A549 treated with Hydrocortisone at 1 μM for 4 hours (cell line): ENCODE measurements at places on chromosomes 11 and 22. TPM values are rescaled to one million over a fixed set of nuclear protein-coding genes. Genes with fewer than 3 reads are reported as not detected.

The TUBA8 gene
- 0.39 to 0.95 TPM (median 0.78 TPM) in 5 replicates for total RNA-seq

The CALCA gene
- total RNA-seq, result 0.06 to 0.15 TPM in 2 of 5 replicates, not detected in the others

The MSANTD2 gene
- total RNA-seq, result 5.4 to 6.1 TPM (median 5.7 TPM) in 5 replicates

The KCNC1 gene
- 0.05 to 0.16 TPM (median 0.06 TPM) in 5 replicates for total RNA-seq

The MPEG1 gene
- total RNA-seq, result not detected in 5 replicates

The XRRA1 gene
- 4.3 to 6.6 TPM (median 4.7 TPM) in 5 replicates for total RNA-seq

The INSC gene
- total RNA-seq, result 0.05 to 0.15 TPM (median 0.10 TPM) in 4 of 5 replicates, not detected in the other

The GNAZ gene
- 1.9 to 3.1 TPM (median 2.8 TPM) in 5 replicates for total RNA-seq

The IL18 gene
- total RNA-seq, result 93.4 to 103 TPM (median 96.1 TPM) in 5 replicates

The OR5P2 gene
- not detected in 5 replicates for total RNA-seq

The TENM4 gene
- 0.03 to 0.15 TPM (median 0.06 TPM) in 5 replicates for total RNA-seq

The NEFH gene
- 0.09 to 0.16 TPM (median 0.09 TPM) in 5 replicates for total RNA-seq

The KAT5 gene
- total RNA-seq, result 41.2 to 52.5 TPM (median 50.4 TPM) in 5 replicates

The CABP4 gene
- total RNA-seq, result not detected in 5 replicates

The C22orf39 gene
- 11.9 to 15.2 TPM (median 14.5 TPM) in 5 replicates for total RNA-seq

The PDE3B gene
- 1.5 to 2.4 TPM (median 1.9 TPM) in 5 replicates for total RNA-seq

The MS4A12 gene
- total RNA-seq, result not detected in 5 replicates

The SERPING1 gene
- 0.53 to 1.3 TPM (median 0.88 TPM) in 5 replicates for total RNA-seq

The OR8G1 gene
- not detected in 5 replicates for total RNA-seq

The CNTN5 gene
- not detected in 5 replicates for total RNA-seq
